ENCODE measurements at places on chromosomes 13 and 19. TPM values are rescaled to one million over a fixed set of nuclear protein-coding genes. Genes with fewer than 3 reads are reported as not detected.

DLL3 gene
- 0.29 TPM for total RNA-seq

SLC27A5 gene
- 6.5 TPM for total RNA-seq

CYP4F11 gene
- total RNA-seq = not detected

ZNF835 gene
- total RNA-seq = not detected

CACNG8 gene
- 0.33 TPM for total RNA-seq

MYO1F gene
- total RNA-seq = under 0.01 TPM
